ENCODE measurements at places on chromosomes 4 and X.

- DNase-seq = peak; percentile 65
These were observed 1577.0 kb upstream of the TENM3 start for GRCh38 chr4:180665994-180666824.

- DNase-seq = no peak
These were observed 241.0 kb upstream of the POF1B start for GRCh38 chrX:85620466-85620865.

DNA sequence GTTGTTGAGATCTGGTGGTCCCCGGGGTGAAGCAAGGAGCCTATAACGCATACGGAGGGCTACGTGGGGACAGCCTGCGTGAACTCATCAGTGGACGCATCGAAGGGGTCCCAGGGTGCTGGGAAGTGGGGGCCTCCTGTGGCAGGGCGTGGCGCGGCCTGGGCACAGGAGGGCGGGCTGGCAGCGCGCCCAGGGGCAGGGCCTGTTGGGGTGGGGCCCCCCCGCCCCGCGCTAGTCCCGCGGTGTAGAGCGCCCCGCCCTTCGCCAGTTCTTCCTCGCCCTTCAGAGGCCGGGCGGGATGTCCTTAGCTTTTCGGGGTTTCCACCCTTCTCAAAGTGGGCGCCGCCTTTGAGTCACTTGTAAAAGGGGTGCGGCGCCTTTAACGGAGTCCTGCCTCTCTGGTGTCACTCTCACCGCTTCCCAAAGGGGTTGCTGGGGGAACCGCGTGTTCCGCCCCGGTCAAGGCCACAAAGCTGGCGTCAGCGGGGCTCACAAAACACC lies 632 bp downstream of the PLP2 start:
- no peak for DNase-seq

GRCh38 chrX:56726605-56727004 lies 2.4 kb upstream of the NBDY start:
- peak; percentile 9 for DNase-seq

DNA sequence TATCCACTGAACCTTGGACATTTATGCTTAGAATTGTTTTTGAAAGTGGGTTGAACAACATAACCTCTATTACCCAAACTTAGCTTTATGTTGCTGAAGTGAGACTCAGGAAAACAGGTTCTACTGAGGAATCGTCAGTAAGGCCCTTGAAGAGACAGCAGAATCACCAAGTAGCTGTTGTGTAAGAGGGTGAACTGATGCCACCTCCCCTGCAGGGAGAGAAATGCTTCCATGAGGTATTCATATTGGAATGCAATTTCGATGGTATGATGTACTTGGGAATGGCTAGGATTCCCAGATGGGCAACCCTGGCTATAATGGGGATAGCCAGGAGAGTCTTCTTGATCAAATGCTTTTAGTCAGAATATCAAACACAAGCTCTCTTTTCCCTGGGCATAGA lies 4.1 kb upstream of the SCRG1 start:
- no peak for DNase-seq

DNA sequence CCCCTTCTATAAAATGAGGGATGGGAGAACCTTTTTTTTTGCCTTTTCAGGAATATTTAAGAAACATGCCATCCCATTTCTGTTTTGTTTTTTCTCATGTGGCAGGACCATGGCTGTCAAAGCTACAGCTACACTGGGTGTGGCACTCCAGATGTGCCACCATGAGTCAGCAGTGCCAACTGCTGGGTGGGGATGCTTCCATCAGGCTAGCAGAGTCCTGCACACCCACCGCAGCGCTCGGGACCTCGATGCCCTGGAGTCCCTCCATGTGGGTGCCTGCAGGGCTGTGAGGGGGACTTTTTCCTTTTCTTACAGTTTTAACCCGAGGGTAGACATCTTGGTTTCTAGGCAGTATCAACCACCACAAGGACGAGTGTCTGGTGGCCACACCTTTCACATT lies 352.6 kb downstream of the NR3C2 start:
- DNase-seq = no peak

GRCh38 chr4:20176881-20177280 lies 74.8 kb upstream of the SLIT2 start:
- DNase-seq = no peak

DNA sequence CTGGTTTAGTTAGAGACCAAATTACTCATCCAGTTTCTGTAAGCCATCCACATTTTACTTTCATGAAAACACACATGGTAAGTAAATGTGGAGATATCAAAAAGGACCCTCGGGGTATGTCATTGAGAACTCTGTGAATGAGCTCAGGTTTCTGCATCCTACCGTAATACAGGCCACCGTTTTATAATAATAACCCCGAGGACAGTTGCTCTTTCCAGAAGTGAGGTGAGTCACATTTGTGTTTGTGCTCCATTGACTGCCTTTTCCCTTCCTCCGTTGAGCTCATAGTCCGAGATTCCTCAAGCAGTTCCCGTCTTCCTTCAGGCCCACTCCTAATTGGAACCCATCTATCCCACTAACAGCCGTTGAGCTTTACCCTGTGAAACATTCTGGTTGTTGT lies 95.3 kb downstream of the GRID2 start:
- no peak for DNase-seq

- DNase-seq = no peak
These were observed 349.1 kb downstream of the NR3C2 start for GRCh38 chr4:148093065-148093464.

DNA sequence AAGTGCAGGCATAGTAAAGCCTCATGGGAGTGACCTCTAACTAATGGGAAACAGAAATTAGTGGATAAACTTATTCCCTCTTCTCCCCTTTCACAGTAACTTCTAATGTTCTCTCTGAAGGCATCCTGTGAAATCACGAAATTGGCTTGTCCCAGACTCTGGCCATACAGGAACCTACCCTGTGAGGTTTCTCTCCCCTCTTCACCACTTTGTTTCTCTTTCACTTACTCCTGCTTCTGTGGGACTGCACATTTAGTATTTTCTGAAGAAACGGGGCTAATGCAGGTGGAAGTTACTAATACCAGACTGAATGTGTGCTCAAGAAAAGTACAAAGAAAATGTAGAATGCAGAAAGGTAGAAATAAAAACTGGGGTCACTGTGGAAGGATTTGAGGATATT lies 20.0 kb downstream of the ZNF330 start:
- DNase-seq = no peak

DNA sequence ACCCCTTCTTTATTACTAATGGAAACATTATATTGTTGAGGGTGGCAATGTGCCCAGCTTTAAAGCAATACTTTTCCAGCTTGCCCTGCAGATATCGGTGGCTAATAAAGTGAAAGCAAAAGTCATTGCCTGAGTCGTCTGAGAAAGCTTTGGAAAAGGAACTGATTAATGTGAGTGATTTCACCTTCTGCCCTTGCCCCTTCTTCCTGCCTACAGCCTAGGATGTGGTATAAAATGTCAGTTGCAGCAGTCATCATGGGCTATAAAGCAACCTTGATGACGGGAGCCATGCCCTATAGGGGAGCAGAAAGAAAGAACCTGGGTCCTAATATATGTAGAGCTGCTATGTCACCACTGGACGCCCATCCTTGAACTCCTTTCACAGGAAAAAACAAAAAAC lies 132.4 kb upstream of the USP9X start:
- DNase-seq = no peak

DNA sequence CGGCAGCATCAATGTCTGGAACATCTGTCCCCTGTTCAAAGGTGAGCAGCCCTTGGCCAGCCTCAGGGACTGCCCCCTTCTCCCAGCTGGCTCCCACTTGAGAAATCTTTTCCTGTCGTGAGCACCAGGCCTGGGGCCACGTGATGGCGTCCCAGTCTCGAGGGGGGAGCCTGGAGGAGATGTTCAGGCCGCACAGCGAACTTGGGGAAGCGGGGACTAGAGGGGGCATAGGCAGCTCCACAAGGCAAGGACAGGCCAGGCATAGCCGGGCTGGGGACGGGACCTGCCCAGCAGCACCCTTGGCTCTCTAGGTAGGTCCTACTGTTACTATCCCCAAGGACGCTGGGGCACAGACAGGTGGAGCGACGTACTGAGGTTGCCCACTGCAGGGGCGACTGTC lies 2.7 kb downstream of the SLC6A8 start:
- no peak for DNase-seq

- DNase-seq = no peak
These were observed 48.0 kb upstream of the TMEM154 start for GRCh38 chr4:152727784-152728183.

DNA sequence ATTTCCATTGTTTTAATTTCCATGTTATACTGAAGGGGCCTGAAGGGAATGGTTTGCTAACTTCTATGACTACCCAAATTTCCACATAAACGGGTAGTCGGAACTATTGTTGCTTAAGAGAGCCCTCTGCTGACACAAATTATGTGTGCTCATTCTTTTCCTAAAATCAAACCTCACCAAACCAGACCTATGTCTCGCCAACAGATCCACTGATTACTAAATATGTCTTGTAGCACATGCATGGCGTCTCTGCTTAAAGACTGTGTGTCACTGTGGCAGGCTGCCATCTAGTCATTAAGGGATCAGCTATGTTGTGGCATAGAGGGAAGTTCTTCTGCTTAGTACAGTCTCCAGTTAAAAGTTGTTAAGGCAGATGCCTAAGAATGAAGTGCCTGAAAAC lies 25.1 kb downstream of the PIR start:
- peak; percentile 49 for DNase-seq

- no peak for DNase-seq
These were observed 37.8 kb downstream of the DGKK start for GRCh38 chrX:50432829-50433289.

DNA sequence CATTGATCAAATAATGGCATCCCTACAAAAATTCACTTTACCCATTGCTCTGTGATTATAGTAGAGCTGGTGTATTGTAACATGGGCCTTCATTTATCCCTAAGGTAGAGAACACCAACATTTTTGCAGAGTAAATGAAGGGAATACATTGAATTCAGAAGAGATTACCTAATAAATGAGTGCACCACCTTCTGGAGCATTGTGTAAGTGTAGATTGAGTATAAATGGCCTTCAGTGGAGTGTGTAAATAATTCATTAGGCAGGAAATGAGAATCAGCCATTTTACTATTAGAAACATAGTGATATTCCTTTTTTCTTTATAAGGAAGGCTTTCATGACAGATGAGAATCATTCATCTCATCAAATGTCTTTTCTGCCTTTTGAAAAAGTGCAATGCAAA lies 155.8 kb downstream of the FAM47B start:
- DNase-seq = no peak

DNA sequence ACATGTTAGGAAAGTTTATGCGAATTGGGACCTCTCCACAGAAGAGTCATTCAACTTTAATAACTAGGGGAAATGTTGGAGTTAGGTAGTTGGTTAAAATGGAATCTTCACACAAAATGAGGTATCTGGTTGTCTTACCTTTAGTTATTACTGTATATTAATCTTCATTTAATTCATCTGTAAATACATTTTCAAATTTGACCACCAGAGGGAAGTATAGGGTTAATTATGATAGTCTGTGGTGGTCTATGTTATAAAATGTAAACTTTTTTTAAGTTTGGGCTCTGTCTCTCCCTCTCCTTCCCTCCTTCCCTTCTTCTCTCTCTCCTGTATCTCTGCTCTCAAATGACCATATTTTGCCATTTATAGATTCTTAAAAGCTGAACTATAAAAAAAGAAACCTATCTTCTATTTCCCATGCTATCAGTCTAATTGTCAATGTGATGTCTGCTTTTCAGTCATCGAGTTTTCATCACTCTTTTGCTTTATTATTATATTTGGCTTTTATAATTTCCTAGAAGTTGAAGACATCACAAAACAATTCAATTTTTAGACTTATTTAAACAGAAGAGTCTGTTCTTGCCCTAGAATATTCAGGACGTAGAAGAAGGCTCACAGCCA lies 49.8 kb downstream of the TMEM144 start:
- peak; percentile 23 for DNase-seq

DNA sequence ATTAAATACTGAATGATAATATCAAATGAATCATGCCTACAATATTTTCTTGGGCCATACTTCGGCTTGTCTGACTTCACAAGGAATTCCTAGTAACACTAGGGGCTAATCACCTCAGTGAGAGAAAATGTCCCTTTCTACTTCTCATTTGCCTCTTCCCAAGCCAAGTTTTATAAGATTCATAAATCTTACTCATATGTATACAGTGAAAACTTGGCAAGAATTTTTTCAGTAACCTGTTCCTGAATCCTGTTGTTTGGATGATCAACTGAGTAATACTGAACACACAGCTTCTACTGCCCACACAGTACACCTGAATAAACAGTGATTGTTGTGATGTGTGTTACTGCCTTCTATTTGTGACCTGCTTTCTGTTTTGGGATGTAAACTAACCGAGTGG lies 16.5 kb downstream of the TMPRSS11E start:
- no peak for DNase-seq
